NCI-H187 treated with DMSO at 0.1 percent for 48 hours (cell line): ENCODE measurements at places on chromosomes 12 and 14.

DNA sequence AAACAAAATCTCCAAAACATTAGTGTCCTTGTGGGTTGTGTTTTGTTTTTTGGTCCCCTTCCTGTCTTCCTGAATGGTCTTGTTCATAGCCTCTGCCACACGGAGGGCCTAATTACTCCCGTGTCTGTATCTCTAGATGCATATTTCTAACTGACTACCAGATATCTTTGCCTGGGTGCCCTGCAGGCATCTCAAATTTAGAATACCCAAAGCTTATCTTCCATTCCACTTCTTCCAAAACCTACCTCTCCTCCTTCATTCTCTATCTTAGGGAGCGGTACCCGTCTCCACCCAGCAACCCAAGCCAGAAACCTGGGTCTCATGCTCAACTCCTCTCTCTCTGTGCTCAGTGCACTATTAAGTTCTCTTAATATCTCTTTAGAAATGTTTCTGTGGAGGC, 10.9 kb upstream of the METAP2 start:
- DNase-seq, result no peak

- no peak for DNase-seq
Observed at GRCh38 chr12:68868043-68868790, 60.2 kb downstream of the MDM2 start.

- no peak for DNase-seq
Observed at GRCh38 chr14:63933711-63934110, 80.9 kb downstream of the SYNE2 start.

DNA sequence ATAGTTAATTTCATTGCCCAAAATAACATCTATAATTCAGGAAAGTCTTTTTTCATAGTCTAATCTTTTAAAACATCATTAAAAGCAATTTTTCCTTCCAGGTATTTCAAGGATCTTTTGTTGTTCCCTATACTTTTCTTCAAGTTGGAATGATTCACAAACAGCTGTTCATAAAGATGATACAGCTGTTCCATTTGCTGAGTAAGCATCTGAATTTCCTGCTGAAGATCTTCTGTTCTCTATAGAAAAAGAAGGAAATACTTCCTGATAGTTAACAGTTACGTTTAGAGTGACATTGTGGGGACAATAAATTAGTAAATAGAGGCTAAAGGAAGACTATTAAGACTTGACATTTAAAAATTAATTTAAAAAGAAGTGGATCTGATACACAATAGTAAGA, 30.3 kb upstream of the ESR2 start:
- DNase-seq, result no peak

DNA sequence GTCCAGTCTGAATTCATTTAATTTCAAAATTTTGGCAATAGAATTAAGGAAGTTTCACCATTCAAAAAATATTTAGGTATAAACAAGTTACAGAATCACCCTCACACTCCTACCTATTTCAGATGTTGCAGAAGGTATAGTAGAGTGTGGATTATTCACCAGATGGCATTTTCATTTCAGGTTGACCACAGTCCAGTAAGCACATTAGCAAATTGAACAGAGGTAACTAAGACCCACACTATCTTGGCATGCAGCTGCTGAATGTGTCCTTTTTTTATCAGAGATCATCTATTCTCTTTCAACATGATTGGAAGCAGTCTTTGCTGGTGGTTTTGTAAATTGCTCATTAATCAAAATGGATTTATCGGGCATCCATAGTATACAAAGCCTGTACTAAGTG, 151.8 kb upstream of the GARIN6 start:
- no peak for DNase-seq
